CD4-positive, alpha-beta T cell treated with Interferon alpha-2 for 1 hour (primary cell): ENCODE measurements at places on chromosomes 1 and 21.
A peak's percentile ranks its signal among the peaks of the same experiment; 100 is the strongest.

DNA sequence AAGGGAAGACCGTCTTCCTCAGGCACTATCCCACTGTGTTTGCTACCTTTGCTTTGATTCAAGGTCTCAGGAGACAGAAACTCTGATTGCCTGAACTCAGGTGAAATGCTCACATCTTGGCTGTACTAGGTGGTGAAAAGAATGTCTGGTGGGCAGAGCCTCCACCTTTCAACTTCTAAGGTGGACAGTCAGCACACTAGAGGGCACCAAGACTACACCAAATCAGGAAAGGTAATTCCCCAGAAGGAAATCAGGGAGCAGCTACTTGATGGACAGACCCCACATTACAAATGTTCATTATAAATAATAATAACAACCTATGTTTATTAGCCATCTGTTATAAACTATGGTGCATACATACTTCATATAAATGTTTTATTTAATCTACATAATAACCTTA is 220.9 kb downstream of the ATG4C start:
- DNase-seq: no peak

- no peak for DNase-seq
Observed at GRCh38 chr1:147598621-147599361, 57.5 kb downstream of the BCL9 start.

DNA sequence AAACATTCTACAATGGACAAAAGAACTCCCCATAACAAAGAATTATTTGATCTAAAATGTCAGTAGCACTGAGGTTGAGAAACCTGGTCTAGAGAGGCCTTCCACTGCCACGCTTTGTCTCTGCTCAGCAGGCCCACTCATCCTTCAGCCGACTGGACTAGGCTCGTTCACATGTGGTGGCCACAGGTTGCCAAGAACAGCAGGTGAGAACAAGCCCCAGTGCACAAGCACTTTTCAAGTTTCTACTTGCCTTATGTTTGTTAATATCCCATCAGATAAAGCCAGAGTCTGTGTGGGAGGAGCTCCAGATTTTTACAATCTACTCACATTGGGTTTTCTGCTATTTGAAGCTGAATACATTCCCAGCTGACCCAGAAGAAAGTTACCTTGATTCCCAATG is 9.1 kb upstream of the EFHD2 start:
- DNase-seq: no peak

GRCh38 chr21:19034560-19034959 is 631.0 kb upstream of the TMPRSS15 start:
- DNase-seq: no peak

- peak; percentile 5 for DNase-seq
Observed at GRCh38 chr1:183022202-183023145, 746 bp upstream of the LAMC1 start.

DNA sequence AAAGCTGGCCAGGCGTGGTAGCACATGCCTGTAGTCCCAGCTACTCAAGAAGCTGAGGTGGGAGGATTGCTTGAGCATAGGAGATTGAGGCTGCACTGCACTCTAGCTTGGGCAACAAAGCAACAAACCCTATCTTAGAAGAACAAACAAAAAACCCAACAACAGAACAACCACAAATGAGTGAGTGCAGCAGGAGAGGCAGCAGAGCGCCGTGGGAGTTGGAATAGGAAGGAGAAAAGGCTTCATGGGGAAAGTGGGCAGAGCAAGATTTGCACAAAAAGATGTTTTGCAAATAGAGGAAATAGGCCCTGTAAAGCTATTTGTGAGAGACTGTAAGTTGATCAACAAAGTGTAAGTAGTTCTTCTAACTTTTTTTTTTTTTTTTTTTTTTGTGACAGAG is 19.6 kb downstream of the SMAP2 start:
- no peak for DNase-seq

- DNase-seq: no peak
Observed at GRCh38 chr1:22888320-22889075, 84.2 kb downstream of the LACTBL1 start.

DNA sequence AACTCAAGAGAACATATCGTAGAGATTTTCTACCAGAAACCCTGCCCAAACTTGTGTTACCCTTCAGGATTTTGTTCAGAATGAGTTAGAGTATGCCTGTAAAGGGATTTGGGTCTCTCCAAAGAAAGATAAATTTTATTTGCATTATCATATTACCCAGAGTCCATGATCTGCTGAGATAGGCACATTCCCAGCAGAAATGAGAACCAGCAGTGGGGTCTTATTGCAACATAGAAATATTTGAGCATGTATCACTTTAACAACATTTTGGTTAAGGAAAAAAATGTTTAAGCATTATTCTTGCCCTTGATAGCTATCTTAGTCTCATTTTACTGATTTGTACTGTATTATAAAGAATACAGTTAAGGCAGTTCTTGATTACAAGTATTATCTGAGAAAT is 10.6 kb downstream of the VCAM1 start:
- DNase-seq: no peak

DNA sequence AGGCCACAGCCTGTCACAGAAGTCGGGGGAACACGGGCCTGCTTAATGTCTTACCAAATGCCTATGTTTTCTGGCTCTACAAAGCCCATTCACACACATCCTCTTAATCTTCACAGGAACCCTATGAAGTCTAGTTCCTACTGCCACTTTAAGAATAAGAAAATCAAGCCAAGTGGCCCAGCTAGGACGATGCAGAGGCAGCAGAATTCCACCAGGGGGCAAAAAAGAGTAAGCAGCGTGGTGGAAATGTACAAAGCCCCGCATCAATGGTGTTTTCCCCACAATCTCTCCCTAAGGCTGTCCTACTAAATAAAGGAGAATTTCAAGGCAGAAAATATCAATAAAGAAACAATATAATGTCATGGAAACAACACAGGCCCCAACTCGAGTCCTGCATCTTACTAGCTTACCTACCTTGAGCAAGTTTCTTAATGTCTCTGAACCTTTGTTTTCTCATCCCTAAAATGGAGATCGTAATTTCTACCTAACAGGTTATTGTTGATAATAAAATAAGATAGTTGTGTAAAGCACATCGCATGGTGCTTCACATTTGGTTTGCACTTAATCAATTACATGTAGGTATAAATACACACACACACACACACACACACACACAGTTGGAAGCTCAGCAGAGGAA is 21.4 kb downstream of the SEC16B start:
- peak; percentile 9 for DNase-seq

GRCh38 chr1:231213831-231214573 is 27.0 kb upstream of the GNPAT start:
- DNase-seq: no peak

DNA sequence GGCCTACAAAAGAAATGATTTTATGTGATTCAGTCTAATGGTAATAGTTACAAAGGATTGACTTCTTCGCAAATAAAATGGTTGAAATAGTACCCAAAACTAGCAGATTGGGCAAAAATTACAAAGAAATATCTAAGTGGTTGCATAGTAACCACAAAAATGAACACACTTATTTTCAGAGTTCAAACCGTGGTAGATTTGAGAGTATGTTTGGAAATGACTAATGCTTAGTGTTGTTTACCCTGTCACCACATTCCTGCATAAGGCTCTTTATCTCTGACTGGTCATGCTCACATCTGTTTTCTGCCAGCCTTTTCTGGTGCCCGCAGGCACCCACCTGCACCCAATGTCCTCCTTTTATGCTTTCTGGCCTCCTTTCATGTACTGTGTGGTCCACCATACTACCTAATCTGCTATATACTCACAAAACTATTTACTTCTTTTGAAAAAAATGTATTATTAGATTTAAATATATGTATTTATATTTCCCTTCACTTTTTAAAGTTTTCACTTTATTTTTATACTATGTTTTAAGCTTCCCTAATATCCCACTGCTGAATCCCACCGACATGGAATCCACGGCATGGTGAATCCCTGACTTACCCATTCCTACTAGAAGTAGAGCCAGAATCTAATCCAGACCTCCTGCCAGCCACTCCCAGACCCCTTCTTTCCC is 30.3 kb downstream of the PTPRC start:
- peak; percentile 84 for DNase-seq

DNA sequence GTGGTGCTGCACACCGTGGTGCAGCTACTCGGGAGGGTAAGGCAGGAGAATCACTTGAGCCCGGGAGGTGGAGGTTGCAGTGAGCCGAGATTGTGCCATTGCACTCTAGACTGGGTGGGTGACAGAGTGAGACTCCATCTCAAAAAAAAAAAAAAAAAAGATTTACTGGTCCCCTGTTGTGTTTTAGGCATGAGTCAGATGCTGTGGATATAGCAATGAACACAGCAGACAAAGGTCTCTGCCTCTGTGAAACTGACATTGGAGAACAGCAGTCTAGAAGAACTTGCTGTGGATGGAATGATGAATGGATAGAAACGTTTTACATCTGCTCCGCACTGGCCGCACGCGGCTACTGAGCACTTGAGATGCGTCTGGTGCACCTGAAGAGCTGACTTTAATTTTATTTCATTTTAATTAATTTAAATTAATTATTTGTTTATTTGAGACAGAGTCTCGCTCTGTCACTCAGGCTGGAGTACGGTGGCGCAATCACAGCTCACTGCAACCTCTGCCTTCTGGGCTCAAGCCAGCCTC is 24.5 kb upstream of the EPHA2 start:
- no peak for DNase-seq

DNA sequence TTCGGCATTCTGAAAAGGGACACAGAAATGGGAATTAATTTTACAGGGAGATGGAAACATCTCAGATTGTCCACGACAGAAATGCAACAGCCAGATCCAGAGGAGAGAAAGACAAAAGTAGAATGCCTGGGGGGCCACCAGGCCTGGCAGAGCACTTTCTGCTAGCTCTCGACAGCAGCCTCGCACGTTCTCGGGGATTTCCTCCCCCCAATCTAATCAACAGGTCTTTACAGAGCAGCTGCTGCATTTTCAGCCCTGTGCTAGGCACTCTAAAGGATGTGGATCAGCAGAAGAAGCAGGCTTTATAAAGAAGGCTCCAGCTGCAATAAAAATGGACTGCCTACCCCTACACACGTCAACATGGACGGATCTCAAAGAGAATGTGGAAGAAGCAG is 10.6 kb downstream of the CSRP1 start:
- DNase-seq: no peak

GRCh38 chr1:241310451-241310850 is 46.6 kb downstream of the RGS7 start:
- DNase-seq: no peak

DNA sequence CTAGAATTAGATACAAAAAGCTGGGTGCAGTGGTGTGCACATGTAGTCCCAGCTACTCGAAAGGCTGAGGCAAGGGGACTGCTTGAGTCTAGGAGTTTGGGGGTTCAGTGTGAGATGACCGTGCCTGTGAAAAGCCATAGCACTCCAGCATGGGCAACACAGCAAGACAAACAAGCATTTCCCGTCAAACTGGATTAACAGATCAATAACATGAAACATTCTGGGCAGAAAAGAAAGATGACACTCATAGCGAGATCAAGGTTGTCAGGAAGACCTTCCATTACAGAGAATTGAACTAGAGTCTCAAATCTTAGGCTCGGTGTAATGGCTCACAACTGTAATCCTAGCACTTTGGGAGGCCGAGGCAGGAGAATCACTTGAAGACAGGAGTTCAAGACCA is 14.0 kb downstream of the TFB2M start:
- DNase-seq: no peak
